ENCODE measurements at places on chromosomes 2 and 18.

DNA sequence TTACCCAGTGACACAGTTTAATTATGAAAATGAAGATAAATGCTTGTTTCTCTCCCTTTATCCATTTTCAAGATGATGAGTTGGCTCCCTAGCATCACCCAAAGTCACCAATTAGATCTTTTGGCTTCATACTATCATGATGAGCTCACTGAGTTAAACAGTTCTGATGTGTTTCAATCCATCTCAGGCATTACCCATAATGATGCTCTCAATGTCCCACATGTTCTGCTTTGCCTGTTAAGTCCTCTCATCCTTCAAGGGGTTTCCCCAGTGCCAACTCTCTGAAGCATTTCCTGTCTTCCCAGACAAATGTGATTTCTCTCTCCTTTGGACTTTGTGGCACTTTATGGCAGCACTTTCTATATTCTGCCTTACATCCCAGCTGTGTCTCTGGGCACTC is 92.6 kb downstream of the EPB41L3 start:
- no peak for DNase-seq

DNA sequence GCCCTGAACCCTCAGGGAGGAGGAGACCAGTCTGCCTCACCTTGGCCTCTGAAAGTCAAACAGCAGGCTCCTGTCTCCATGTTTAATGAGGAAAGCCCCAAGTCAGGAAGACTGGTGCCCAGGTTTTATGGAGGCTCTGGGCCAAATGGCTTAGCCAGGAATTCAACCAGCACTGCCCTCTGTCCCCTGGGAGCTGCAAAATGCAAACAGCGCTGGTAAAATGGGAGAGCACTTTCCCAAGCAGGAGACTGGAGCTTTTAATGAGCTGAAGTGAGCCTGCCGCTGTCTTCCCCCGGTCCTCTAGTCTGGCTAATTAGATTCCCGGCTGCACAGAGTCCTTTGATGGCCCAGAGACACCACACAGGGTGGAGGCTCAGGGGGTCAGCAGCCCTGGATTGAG is 276.0 kb upstream of the TRIB2 start:
- no peak for DNase-seq

- DNase-seq: no peak
Observed at GRCh38 chr2:74037379-74037860, 52.7 kb downstream of the TET3 start.

DNA sequence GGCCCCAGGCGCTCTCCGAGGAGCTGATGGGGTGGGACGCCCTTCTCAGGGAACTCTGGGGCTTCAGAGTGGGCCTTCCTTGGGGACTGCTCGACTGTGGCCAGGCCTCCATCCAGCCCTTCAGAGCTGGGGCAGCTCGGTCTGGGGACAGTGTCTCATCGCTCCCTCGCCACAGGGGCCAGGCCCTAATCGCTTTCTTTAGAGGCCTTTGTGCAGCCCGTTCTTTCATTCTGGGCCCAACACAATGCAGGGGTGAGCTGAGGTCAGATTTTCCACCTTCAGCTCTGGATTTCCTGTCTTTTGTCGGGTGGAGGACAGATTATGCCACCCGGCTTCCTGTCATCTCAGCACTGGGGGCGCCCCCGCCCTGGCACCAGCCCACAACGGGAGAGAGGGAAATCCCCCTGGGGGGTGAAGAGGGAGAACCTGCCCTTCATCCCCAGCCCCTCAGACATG is 25.2 kb downstream of the MYCN start:
- no peak for DNase-seq

DNA sequence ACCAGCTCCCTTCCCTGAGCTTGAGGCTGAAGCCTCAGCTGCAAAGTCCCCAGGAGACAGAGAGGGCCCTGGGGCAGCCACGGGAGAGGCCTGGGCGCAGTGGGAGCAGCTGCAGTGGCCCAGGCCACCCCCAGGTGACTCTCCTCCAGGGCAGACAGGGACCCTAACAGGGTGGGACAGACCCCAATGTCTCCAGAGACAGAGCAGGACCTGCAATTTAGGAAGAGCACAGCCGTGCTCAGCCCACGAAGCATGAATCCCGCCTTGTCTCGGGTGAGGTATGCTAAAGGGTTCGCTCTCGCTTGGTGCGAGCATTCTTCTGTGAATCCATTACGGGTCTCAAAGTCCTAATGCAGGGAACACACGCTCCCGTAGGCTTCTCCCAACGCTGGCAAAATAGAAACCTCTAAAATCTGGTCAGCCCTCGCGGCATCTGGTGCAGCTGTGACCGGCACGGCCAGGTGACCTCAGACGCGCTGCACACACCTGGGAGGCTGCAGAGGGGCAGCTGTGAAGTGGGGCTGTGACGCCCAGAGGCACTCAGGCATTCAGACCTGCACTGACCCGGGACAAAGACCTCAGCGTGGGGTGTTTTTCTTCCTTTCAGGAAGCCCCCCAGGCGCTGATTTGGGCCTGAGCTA is 12.6 kb downstream of the MBP start:
- DNase-seq: no peak

DNA sequence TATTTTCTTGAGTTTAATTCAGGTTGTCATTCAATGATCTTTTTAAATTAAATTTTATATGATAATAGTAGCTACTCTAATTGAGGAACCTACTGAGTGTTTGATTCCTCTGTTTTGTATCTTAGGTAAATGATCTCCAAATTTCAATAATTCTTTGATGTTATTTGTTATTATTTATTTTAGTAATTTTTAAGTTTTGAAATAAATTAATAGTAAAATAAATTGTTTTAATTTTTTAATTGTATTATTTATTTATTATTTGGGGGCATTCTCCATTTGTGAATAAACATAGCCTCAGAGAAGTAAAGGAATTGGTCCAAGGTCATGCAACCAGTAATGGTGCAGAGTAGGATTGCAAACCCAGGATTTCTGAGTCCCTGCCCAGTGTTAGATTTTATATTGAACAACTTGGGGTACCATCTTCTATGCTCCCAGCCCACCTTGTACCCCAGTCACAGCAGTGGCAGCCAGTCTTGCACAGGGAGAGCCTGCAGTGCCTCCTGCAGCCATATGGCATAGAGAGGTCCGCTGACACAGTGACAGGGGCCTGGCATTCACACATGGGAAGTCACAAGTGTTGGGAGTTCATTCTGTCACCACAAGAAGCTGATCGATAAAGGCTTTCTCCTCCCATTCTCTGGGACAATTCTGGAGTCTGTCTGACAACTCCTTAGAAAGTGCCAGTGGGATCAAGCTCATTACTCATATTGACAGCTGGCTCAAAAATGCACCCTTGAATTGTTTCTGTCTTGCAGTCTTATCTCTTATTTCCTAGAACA is 110.0 kb upstream of the ETAA1 start:
- DNase-seq: no peak

DNA sequence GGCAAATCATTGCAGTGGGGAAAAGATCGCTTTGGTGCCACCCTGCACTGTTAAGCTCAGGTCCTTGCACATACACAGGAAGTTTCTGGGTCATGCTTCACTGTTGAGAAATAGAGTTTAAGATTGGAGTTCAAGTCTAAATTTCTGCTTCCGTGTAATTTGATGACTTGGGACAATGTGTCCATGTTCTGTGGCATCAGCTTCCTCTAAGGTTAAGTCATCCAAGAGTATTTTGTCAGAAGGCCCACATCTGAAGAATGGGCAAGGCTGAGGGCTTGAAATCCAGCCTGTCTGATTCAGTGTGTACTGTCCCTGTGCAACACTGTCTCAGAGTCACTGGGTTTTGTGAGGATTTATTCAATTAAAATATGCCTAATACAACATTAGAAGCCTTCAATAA is 880.7 kb downstream of the SUCLG1 start:
- no peak for DNase-seq

DNA sequence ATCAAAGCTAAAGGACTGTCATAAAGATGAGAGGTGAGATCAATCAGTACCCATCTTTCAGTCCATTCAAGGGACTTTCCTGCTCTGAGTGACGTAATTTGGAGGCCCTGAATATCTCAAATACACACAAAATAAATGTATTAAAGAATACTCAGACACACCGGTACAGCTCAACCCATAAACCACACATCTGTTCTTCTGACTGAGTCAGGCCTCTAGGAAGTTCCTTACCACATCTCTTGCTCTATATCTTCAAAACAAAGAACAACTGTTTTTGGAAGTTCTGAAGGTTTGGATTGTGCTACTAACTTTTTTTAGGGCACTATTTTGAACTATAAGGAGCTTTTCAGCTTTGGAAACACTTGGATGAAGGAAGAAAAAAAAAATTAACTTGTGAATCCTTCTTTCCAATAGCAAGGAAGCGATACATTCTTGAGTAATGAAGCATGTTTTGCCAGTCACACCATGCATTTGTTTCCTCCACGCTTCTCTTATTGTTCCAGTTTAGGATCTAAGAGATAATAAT is 866.5 kb upstream of the VRK2 start:
- DNase-seq: no peak

GRCh38 chr18:43870626-43871025 is 593.3 kb upstream of the SYT4 start:
- no peak for DNase-seq

DNA sequence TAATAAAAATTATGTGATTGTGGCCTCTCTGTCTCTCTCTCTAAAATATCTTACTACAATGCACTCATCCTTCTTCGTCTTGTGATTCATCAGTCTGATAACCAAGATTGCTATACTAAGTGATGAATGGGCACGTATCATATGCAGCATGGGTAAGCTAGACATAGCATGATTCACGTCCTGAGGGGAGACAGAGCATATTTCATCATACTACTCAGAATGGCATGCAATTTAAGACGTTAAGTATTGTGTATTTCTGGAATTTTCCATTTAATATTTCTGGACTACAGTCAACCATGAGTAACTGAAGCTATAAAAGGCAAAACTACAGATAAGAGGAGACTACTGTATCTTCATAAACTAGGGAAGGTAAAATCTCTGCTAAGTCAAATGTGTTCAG is 97.0 kb upstream of the CD226 start:
- DNase-seq: no peak

GRCh38 chr18:3441290-3441689 is 8.7 kb upstream of the TGIF1 start:
- DNase-seq: peak; percentile 25

DNA sequence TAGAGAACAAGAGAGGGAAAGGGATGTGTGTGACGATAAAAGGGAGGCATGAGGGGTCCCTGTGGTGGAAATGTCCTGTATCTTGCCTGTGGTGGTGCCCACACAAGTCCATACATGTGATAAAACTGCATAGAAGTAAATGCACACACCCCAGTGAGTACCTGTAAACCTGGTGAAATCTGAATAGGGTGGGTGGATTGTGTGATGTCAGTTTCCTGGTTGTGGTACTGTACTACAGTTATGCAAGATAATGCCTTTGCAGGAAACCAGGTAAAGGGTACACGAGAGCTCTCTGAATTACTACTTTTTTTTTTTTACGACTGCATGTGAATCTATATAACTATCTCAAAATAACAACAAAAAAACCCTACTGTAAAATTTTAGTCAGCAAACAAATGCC is 22.1 kb downstream of the SERPINE2 start:
- DNase-seq: no peak

DNA sequence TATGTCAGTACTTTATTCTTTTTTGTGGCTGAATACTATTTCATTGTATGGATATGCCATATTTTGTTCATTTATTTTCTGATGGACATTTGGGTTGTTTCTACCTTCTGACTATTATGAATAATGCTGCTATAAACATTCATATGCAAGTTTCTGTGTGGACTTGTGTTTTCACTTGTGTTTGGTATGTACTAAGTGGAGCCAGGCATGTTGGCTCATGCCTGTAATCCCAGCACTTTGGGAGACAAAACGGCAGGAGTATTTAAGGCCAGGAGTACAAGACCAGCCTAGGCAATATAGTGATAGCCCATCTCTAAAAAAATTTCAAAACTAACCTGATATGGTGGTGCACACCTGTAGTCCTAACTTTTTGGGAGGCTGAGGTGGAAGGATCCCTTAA is 23.3 kb downstream of the MARCHF7 start:
- DNase-seq: no peak
